ENCODE measurements at places on chromosomes 16 and 17. TPM values are rescaled to one million over a fixed set of nuclear protein-coding genes. Genes with fewer than 3 reads are reported as not detected.

Gene SHMT1
- total RNA-seq, result 3.9 TPM

Gene KCNH4
- total RNA-seq, result not detected

Gene HEATR9
- not detected for total RNA-seq

Gene HASPIN
- total RNA-seq, result 4.1 TPM

Gene CARD14
- not detected for total RNA-seq

Gene MFSD11
- total RNA-seq, result 38.9 TPM

Gene SPOP
- 62.5 TPM for total RNA-seq

Gene PLLP
- not detected for total RNA-seq

Gene SRRM2
- 103 TPM for total RNA-seq

Gene KIFC3
- 69.2 TPM for total RNA-seq

Gene RNF222
- total RNA-seq, result not detected

All from smooth muscle cell of the umbilical artery (primary cell).